Mucosa of gallbladder (tissue), 1 donor: ENCODE measurements at places on chromosomes 7 and 10. TPM values are rescaled to one million over a fixed set of nuclear protein-coding genes. Genes with fewer than 3 reads are reported as not detected.

HABP2 gene
- total RNA-seq, result 296 TPM

FAM25G gene
- not detected for total RNA-seq

ADRA2A gene
- 346 TPM for total RNA-seq

ERVW-1 gene
- not detected for total RNA-seq

UNC5B gene
- total RNA-seq, result 115 TPM

HSPB1 gene
- total RNA-seq, result 1,198 TPM

DNA sequence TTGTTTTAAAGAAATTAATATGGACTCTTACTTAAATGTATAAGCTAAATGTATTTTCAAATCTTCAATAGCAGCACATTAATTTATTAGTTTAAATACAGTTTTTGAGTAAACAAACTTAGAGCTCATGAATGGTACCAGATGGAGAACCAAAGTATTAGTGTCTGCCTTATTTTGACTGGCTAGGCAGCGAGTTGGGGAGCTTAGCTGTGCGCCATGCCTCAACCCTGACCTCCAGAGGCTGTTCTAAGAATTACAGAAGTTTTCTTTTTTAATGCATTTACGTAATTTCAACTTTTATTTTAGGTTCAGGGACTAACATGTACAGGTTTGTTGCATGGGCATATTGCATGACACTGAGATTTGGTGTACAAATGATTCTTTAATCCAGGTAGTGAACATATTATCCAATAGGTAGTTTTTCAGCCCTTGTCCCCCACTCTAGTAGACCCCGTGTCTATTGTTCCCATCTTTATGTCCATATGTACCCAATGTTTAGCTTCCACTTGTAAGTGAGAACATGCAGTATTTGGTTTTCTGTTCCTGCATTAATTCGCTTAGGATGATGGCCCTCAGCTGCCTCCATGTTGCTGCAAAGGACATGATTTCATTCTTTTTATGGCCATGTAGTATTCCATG is 166.8 kb downstream of the IQUB start:
- peak; percentile 12 for DNase-seq

GRCh38 chr7:40490603-40490924 is 355.8 kb downstream of the SUGCT start:
- DNase-seq, result no peak

DNA sequence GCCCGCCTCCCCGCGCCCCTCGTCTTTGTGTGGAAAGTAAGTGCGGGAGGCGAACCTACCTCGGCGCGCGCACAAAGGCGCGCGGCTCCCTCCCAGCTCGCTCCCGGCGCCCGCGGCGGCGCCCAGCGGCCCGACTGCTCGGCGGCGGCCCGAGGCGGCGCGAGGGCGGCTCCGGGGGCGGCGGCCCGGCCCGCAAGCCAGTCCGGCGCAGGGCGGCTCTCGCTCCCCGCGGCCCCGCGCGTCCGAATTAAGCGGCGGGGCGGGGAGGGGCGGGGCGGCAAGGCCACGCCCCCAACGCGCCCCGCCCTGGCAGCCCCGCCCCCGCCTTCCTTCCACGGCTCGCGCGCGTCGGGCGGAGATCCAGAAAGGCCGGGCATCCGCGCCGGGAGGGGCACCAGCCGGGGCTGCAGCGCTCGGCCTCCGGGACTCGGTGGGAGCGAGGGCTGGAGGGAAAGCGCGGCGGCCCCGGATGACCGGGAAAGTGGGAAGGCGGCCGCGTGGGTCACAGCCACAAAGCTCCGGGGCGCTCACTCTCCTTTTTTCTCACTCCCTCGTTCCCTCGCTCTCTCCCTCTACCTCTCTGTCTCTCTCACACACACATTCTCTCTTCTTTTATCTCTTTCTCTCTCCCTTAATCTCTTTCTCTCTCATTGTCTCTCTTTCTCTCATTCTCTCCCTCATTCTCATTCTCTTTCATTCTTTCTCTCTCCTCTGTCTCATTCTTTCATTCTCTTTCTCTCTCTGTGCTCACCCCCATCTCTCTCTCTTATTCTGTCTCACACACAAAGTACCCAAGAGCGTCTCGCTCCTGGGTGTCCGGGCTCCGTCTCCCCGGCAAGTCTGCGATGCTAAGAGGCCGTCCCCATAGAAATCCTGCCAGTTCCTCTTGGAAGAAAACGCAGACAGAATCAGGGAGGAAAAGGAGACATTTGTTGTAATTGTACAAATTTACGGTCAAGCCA is 170.2 kb downstream of the FAM107B start:
- peak; percentile 82 for DNase-seq

GRCh38 chr10:8159341-8160165 is 105.1 kb downstream of the GATA3 start:
- no peak for DNase-seq

DNA sequence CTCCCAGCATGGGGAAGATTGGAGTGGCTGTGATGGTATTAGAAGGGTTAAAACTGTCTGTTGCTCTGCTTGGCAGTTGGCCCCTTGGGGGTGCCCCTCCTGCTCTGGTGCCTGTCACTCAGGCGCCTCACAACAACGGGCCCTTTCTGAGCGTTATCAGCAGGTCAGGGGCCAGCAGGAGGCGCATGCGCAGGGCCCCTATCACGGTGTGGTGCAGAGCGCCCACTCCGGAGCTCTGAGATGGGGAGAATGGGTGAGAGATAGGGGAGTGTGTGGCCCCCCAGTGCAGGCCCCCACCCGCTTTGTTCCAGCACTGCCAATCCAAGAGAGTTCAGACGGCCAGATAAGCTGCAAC is 24.8 kb downstream of the GBX1 start:
- no peak for DNase-seq

DNA sequence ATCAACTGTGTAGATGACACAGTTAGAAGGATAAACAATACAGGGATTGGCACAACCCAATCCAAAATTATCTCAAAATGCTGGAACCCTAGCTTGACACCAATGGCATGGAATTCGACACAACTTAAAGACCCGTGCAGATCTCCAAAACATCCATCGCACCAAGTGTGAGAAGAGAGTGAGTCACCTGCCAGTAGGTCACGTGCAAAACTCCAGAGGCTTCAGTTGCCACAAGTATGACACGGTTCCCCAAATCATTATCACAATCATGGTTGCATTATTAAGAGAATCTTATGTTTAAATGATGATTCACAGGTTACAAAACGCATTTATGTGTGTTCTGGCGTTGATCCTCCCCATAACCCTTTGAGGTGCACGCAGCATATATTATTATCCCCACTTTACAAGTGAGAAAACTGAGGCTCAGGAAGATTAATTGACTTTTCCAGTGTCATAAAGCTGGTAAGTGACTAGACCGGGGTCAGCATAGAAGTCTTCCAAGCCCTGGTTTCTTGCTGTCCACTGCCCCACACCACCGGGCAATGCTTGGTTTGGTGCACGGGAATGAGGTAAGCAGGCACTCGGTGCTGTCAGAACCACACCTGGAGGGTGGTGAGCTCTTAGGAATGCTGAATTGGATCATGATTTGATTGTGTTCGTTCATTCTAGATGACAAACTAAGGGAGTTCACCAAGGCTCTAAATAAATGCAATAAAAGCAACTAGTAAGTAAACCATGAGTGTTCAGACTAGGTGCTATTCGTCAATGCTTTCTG is 23.6 kb upstream of the STK17A start:
- DNase-seq, result no peak

DNA sequence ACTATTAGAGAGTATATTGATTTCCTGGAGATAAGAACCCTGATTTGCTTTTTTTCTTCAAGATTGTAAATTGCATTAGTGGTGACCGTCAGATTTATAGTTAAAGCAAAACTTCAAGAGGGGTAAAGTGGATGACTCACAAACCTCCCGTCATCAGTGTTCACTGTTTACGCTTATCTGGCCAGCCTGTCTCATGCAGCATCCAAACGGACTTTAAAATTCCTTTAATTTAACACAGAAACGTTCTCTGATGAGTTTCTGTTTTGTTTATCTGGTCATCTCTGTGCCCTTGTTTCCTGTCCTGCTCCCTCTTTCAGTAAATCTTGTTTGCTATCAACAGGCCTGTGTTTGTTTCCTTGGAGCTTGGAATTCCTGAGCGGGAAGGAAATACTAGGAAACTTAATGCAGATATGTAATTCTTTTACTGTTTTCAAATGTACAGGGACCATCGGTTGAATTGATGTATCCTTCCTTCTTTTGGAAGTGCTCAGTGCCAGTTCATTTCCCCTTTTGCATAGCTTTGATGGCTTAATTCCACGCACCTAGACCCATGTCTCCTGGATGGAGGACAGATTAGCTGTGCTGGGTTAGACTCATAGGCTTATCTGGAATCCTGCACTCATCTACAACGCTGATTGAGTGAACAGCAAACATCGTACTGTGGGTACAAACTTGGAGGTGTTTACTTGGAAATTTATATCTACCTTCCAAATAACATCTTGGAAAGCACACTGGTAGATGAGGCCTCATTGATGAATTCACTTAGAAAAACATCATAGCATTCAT is 21.3 kb downstream of the PTPRE start:
- DNase-seq, result no peak

DNA sequence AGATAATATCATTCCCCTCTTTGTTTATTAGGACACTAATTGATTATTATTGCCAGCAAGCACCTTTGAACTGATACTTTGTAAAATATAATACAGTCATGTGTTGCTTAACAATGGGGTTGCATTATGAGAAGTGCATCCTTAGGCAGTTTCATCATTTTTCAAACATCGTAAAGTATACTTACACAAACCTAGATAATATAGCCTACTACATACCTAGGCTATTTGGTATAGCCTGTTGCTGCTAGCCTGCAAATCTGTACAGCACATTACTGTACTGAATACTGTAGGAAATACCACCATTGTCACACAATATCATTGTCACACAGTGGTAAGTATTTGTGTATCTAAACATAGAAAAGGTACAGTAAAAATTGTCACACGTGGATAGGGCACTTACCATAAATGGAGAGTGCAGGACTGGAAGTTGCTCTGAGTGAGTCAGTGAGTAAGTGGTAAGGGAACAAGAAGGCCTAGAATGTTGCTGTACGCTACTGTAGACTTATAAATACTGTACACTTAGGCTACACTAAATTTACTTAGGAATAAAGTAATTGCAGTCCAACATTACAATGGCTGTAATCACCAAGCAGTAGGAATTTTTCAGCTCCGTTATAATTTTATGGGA is 70.7 kb downstream of the LCOR start:
- DNase-seq, result no peak

- no peak for DNase-seq
These were observed 260.8 kb upstream of the HABP2 start for GRCh38 chr10:113292086-113292485.

DNA sequence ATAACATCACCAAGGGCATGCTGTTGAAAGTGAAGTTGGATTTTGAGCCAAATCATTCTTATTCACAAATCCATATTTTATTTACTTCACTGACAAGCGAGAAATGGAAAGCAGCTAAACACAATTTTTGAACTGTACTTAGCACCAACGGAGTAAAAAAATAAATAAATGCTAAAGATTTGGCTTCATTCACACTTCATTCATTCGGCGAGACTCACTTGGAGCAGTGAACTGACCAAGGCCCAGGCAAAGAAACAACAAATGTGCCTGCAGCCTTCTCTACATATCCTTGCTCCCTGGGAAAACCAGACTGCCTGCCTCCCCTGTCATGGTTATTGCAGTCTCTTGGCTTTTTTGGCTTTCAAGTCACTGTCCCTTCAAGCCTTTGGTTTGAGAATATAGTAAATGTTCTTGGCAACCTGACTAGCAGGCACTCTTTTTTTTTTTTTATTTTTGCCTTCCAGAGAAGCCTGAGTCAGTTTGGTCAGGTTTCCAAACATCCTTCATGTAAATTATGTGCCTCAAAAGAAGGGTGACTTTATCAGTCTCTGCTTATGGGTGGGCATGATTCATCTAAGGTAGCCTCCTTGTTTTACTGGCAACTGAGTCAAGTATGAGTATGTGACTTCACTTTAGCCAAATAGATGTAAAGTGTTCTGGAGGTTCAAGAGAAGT is 177.6 kb upstream of the MEOX2 start:
- no peak for DNase-seq

- peak; percentile 40 for DNase-seq
These were observed 223.7 kb downstream of the SNX10 start for GRCh38 chr7:26515314-26515842.

GRCh38 chr7:116315803-116316202 is 105.5 kb downstream of the TES start:
- DNase-seq, result no peak

GRCh38 chr7:80312139-80312661 is 177.6 kb downstream of the GNAI1 start:
- DNase-seq, result peak; percentile 32

- peak; percentile 72 for DNase-seq
These were observed 723 bp downstream of the MTURN start for GRCh38 chr7:30135301-30136116.
